ENCODE measurements at places on chromosomes 12 and 14.
A peak's percentile ranks its signal among the peaks of the same experiment; 100 is the strongest.

GRCh38 chr12:82522285-82522684, 164.0 kb downstream of the METTL25 start:
- no peak for DNase-seq

DNA sequence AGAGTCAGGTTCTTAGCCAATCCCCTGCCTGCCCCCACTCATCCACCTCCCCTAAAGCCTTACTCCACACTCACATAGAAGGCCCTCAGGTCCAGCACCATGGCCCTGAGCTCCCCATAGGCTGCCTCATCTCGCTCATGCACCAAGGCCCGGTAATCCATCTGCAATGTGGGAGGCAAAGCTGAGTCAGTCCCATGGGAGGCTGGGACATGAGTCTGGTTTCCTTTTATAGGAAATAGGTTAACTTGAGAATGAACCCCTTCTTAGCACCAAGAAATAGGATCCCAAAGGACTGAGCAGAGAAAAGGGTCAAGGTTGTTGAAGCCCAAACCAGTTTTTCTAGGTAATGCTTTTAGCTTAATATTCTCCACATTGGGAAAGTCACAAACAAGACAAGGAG, 2.1 kb upstream of the EMC9 start:
- no peak for DNase-seq

GRCh38 chr14:74799765-74800164, 36.6 kb downstream of the YLPM1 start:
- no peak for DNase-seq

DNA sequence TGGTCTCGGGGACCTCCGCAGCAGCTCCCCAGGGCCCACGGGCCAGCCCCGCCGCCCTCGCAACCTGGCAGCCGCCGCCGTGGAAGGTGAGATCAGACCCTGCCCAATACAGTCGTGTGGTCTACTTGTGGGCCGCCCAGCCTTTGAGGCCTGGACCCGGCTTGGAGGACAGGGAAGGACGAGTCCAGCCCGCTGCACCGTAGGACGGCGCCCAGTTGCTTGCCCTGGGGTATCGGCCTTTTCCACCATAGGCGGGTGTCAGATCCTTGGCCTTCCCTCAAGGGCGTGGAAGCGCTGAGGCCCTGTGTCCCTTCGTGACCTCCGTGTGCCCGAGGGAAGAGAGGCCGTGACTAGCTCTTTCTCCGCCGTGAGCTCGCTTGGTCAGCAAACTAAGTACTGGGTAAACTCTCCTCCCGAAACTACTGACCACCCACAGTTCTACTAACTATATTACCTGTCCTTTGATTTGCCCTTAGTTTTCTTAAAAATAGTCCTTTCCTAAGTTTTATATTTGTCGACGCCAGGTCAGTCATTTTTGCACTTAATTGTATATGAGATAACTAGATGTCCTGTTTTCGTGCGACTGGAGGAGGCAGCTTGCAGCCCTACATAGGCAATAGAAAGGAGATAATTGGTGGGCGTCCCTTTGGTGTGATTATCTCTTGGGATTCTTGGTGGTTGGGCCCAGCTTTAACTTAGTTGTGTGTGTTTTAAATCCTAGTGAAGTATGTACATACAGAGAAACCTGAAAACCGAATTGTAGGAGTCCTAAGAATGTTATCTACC, 757 bp downstream of the SLC25A3 start:
- peak; percentile 15 for DNase-seq

- DNase-seq = no peak
Observed at GRCh38 chr14:65440230-65440629, 27.7 kb downstream of the FUT8 start.

DNA sequence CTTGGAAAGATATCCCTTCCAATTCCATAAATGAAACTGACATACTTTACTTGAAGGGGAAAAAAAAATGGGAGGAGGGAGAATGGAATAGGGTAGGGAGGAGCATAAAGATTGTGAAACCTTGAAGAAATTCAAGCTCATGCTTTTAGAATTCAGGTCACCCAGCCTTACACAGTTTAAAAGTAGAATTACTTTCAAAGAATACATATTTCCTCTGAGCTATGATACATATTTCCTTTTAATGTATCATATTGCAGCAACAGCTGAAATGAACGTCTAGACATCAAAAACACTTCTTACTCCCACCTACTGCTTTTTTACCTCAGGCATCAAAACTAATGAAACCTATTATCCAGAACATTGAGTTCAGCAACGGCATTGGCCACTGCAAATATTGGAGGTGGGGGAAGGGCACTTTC, 156.0 kb downstream of the MED13L start:
- no peak for DNase-seq

DNA sequence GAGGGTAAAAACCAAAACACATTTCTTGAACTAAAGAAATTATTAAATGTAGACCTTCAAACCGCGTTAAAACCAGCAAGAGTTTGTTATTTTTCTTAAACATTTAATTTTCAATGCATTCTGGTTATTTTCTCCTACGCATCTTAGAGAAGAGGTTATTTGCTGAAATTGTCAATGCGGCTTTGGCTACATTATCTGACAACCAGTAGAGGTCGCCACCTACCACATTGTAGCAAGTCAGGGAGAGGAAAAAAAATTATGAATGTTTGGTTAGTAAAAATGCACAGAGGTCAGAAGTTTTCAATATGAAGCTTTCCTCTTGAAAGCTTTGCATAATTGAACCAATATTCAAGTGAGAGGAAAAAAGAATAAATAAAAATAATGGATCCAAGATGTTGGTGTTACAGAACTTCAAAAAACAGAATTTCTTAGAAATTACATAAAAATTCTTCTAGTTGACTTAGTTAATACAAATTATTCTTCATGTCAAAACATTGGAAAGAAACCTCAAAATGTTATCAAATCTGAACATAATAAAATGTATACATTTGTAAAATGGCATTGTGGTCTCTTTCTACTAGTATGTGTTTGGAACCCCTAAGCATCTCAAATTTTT, 159.4 kb upstream of the TMTC2 start:
- DNase-seq = peak; percentile 61

- DNase-seq = peak; percentile 21
Observed at GRCh38 chr14:80211153-80212022, at the start of gene DIO2. Gene DIO2, minus strand, starts transcription at chr14:80211504. Its CDS starts 32 bp downstream, at chr14:80211472.

All from GM23338 (cell line).